ENCODE measurements at places on chromosomes 1 and 21.

- DNase-seq: no peak
Observed at GRCh38 chr1:114206392-114206791, 52.7 kb upstream of the SYT6 start.

- DNase-seq: no peak
Observed at GRCh38 chr1:152026895-152027294, 9.9 kb downstream of the S100A11 start.

DNA sequence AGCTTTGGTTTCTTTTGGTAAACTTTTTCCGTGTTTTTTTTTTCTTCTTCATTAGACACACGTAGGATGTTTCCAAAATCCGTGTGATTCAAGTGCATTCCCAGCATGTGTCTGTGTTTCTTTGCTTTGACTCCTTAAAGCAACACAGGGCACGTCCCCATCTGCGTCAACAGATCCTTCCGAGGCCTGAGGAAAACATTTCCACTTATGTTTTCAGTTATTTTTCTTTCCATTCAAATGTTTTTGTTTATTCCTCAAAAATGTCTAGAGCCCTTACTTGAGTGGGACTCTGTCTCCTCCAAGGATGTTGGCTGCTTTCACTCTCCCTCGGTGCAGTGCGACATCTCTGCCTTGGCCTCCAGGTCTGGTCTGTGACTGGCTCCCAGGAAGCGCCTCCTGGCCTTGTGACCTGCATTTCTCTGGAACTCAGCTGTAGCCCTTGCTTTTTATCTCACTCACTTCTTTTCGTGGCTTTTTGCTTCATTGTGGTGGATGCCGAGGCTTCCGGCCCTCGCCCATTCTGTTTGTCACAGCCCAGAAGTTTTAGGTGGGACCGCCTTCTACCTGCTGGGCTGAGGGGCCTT lies 31.3 kb upstream of the SLC19A1 start:
- DNase-seq: no peak

DNA sequence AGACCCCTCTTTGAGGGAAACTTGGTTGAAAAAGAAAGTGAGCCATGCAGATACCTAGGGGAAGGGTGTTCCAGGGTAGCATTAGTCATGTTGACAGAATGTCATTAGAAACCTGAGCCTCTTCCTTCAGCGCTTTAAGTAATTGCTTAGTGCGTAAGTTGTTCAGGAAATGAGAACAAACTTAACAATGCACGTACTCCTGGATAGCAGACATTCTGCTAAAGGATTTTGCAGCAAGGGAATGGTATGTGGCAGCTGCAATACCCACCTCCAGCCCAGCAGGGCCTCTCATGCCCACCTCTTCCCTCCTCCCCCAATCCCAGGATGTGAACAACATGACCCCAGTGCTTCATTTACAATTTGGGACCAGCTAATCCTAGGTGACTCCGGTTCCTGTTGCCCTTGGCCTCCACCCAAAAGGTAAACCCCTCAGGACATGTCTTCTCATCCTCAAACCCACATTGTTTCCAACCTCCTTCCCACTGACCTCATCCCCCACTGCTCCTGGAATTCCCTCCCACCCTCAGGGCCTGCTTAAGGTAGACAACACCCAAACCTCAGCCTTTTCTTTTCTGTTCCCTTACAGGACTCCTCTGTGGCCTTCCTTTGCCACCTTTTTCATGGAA lies 98.0 kb upstream of the BCAR3 start:
- DNase-seq: no peak

- no peak for DNase-seq
Observed at GRCh38 chr1:52008071-52008809, 17.7 kb upstream of the RAB3B start.

All from stimulated activated CD8-positive, alpha-beta memory T cell treated with anti-CD3 and anti-CD28 coated beads, Interleukin-7, amount 100 ng/mL, for 1 hour (primary cell).